ENCODE measurements at places on chromosomes 4 and X.

GRCh38 chrX:150257353-150258175, 105.6 kb upstream of the MAMLD1 start:
- DNase-seq, result no peak

- no peak for DNase-seq
Measured at GRCh38 chrX:66164470-66164869, 423 bp downstream of the HEPH start.

GRCh38 chr4:162201673-162202072, 37.9 kb upstream of the FSTL5 start:
- DNase-seq, result no peak

DNA sequence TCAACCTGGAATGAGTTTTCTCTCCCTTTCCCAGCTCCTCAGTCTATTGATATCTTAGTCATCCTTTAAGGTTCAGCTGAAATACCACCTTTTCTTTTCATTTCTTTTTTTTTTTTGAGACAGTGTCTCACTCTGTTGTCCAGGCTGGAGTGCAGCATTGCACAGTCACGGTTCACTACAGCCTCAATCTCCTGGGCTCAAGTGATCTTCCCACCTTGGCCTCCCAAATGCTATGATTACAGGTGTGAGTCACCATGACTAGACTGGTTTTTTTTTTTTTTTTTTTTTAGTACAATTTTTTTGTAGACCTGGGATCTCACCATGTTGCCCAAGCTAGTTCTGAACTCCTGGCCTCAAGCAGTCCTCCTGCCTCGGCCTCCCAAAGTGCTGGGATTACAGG, 28.9 kb downstream of the AFF1 start:
- DNase-seq, result no peak

GRCh38 chr4:140109737-140110136, 44.2 kb downstream of the MAML3 start:
- no peak for DNase-seq

GRCh38 chrX:94162971-94163370, 489.0 kb downstream of the FAM133A start:
- no peak for DNase-seq

GRCh38 chr4:58739275-58739674, 1629.1 kb upstream of the IGFBP7 start:
- DNase-seq, result no peak

- DNase-seq, result no peak
Measured at GRCh38 chrX:12986164-12986779, 11.4 kb downstream of the TMSB4X start.

- DNase-seq, result no peak
Measured at GRCh38 chr4:187158003-187158402, 434.3 kb upstream of the FAT1 start.

GRCh38 chr4:158762553-158762952, 6.3 kb upstream of the FNIP2 start:
- no peak for DNase-seq

DNA sequence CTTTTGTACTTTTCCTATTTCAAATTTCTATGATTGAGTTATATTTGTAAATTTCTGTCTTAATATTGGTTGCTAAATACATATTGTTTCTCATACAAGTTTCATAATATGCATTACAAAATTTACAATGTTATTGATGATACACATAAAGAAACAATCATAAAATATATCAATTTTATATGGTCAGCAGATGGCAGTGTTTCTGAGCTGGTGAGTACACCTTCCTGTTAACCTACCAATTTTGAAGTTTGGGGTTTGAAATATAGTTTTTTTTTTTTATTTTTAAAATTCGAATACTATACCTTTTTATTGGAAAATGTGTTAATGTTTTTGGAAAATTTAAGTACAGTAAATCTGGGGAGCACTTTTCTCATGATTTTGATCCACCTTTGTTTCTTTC, 1953.1 kb upstream of the ADGRL3 start:
- no peak for DNase-seq

- no peak for DNase-seq
Measured at GRCh38 chr4:115229873-115230272, 116.5 kb upstream of the NDST4 start.

DNA sequence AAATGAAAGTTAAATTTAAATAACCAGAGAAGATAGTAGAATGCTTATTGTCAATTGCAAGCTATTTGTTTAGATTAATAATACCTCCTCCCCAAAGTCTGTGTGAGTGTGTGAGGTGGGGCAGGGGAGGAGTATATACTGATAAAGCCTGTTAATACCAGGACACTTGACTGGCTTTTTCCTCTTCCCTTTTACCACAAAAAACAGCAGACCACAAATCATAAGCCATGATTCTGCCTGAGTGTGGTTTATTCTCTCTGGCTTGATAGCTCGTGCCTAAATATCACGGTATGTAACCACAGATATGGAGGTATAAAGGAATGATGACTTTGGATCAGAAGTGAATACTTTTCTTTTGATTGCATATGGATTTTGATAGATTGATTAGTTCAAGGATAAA, 21.9 kb upstream of the SCRG1 start:
- DNase-seq, result no peak

DNA sequence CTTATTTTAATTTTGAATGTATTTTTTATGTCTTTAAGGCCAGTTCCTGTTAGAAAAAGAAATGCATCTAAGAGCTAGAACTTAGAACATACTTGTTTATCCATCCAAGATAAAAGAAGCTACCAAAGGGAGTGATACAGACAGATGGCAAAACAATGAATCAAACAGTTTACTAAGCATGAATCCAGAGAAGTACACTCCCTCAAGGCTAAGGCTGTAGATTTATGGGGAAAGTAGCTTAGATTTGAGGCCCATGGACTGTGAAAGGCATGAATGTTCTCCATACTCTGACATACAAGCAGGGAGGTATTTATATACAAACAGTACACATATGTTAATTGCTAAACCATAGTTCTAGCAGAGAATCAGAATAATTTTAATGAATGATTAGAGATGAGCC, 255.3 kb upstream of the NRK start:
- DNase-seq, result no peak

GRCh38 chrX:142233400-142233799, 28.3 kb upstream of the MAGEC2 start:
- DNase-seq, result no peak

DNA sequence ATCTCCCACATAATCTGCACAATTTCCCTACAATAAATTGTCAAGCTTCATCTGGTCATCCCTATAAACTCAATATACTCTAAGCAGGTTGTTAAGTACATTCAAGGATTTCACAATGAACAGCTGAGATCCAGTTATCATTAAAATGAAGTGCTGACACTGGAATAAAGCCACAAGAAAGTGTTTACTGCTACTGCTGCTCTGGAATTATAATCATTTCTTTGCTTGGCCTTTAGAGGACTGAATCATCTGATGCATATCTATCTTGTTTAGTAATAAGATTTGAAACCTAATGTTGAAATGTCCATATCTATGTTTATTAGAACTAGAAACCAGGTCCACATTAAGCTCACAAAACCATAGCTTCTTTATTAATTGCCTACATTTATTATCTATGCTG, 338.6 kb upstream of the ZFP42 start:
- no peak for DNase-seq
